ENCODE measurements at places on chromosomes 6 and 20.

GRCh38 chr6:46053039-46053933 lies 37.6 kb upstream of the CLIC5 start:
- DNase-seq = no peak

- DNase-seq = no peak
These were observed 18.4 kb upstream of the BEND6 start for GRCh38 chr6:56936466-56936865.

DNA sequence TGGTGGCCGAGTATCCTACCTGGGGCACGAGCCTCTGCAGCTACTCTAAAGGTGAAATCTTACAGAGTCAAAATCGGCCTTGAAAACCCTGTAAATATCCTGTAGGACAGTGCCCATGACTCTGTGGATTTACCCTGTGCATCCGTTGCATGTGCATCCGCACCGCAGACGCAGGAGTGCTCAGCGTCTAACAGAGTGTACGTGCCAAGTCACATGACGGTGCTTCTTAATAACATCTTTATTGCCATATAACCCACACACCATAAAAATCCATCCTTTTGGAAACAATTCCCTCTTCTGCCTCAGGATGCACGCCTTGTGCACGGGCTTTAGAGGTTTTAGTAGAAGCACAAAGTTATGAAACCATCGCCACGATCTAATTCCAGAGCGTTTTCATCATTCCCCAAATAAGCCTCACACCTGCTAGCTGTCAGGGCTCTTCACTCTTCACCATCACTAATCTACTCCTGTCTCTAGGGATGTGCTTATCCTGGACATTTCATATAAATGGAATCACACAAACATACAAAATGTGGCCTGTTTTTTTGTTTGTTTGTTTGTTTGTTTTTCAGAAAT lies 384.5 kb upstream of the SULF2 start:
- no peak for DNase-seq

- DNase-seq = no peak
These were observed 13.7 kb downstream of the PNPLA1 start for GRCh38 chr6:36283608-36284007.

DNA sequence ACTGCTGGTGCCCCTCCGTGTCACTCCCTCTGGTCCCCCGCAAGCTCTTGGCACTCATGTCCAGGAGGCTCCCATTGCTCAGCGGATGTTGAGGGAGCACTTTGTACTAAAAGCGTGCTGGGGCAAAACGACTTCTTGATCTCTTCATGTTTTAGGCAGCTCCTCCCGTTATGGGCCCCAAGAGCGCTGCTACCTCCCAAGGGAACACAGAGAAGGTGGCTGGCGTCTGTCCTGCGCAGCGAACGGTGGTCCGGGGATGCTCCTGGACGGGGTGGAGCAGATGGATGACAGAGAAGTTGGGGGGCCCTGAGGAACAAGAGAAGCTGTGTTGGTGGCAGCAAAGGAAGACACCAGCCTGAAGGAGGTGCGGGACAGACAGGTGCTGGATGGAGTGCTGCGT lies 99.8 kb downstream of the TMEM242 start:
- no peak for DNase-seq

DNA sequence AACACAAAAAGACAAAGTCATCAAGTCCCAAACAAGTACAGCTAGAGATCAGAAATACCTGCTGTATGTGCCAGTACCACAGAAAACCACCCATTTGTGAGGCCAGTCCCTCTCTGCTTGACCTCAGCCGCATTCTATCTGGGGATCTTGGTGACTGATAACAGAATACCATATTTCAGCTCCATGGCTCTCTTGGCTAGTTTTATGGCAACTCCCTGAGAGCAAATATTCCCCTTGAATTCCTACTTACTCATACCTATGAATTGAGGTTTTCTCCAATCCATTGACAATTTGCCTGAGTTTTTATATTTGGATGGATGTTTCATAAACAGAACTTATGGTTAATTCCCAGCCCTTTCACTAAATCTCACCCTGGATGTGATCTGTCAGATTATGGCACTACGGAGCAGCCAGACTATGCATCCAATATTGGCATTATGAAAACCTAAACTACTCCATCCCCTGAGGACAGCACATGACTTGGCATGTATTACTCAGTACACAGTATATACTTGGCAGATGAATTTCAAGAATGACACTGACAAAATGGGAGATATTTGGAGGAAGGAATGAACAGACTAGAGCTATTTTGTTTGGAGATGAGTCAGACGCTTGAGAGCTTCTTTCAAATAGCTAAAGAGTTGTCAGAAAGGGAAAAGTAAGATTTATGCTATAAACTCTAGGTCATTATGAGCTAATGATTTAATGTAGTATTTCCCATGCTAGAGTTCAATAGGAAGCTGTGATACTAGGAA lies 95.7 kb downstream of the PRDM1 start:
- no peak for DNase-seq

GRCh38 chr6:167858842-167859664 lies 32.3 kb downstream of the AFDN start:
- no peak for DNase-seq

GRCh38 chr6:121855521-121855920 lies 420.1 kb downstream of the GJA1 start:
- DNase-seq = no peak

DNA sequence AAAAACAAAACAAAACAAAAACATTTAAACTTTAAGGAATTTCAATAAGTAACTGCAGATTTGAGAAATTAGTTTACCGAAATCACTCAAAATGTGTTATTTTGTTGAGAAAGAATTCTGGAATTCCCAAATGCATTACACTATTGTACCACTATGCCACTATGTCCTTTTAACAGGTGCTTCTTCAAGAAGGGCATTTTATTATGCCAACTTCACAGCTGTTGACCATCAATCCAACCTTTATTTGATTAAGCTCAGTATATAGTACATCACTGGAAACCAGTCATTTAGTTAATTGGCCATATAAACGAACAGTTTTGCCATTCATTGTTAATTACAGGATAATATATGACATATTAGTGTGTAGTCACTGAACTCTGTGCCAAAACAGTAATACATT lies 221.7 kb downstream of the ARHGAP18 start:
- DNase-seq = no peak

DNA sequence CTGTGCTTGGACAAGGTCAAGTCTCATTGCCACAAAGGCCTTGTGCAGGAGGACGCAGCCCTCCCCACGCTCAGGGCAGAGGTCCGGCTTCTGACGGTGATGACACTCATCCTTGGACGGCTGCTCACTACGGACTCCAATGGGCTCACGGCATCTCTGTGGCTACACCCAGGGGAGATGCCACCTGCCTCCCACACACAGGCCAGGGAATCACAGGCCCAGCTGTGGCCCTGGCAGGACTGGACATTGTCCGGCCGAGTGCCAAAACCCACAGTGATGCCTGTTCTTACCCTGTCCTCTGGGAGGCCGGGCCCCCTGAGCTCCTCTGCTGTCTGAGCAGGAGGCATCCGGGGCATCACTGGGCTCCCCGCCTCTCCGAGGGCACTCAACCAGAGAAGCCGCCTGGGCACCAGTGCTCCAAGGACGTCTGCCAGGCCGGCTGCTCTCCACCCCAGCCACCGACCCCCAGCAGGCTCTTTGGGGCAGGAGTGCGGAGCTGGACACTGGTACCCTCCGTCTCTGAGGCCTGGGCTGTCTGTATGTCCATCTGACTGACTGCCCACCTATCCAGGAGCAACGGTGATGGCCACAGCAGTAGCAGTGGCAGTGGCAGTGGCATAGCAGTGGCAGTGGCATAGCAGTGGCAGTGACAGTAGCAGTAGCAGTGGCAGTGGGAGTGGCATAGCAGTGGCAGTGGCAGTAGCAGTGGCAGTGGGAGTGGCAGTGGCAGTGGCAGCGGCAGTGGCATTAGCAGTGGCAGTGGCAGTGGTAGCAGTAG lies 1.9 kb downstream of the RBBP8NL start:
- DNase-seq = no peak

GRCh38 chr20:35368666-35369423 lies 42.9 kb downstream of the UQCC1 start:
- DNase-seq = no peak

DNA sequence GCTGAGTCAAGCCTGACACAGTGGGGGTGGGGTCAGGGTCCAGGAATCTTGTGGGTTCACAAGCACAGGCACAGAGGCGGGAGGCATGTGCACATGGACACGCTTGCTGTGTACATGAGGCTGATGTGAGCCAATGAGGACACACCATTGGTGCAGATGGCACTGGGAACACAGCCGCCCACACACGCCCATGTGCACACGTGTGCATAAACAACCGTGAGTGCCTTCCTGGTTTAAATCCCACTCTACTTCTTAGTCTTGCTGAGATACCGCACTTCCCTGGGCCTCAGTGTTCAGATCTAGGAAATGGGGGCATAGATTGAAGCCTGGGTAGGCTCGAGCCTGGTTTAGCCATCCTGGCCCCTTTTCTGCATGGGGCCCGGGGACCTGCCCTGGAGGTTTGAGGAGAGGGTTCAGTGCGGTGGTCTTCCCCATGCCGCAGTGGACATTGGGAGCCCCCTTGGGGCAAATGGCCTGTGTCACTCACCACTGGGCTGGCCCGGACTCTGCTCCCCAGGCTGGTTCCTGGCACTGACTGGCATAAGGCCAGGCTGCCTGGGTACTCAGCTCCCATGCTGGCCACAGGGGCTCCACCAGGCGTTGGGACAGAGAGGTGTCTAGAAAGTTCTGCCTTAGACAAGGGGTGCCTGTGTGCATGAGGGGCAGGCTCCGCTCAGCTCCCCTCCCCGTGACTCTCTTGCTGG lies 60.2 kb downstream of the CEBPB start:
- DNase-seq = no peak

GRCh38 chr20:6583134-6583738 lies 184.2 kb upstream of the BMP2 start:
- DNase-seq = no peak

GRCh38 chr6:5950361-5950785 lies 56.4 kb downstream of the NRN1 start:
- no peak for DNase-seq

- no peak for DNase-seq
These were observed 22.5 kb downstream of the SCUBE3 start for GRCh38 chr6:35236223-35236622.

GRCh38 chr6:18515767-18516166 lies 128.6 kb downstream of the RNF144B start:
- no peak for DNase-seq

GRCh38 chr6:21533678-21534077 lies 59.9 kb upstream of the SOX4 start:
- no peak for DNase-seq

DNA sequence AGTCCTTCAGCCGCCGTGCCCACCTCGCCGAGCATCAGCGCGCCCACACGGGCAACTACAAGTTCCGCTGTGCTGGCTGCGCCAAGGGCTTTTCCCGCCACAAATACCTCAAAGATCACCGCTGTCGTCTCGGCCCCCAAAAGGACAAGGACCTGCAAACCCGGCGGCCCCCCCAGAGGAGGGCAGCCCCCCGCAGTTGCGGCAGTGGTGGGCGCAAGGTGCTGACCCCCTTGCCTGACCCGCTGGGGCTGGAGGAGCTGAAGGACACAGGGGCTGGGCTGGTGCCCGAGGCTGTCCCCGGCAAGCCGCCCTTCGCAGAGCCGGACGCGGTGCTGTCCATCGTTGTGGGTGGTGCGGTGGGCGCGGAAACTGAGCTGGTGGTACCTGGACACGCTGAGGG lies 20.1 kb upstream of the CHMP4B start:
- no peak for DNase-seq

Data from effector CD4-positive, alpha-beta T cell (primary cell).